ENCODE measurements at places on chromosomes 4 and X. TPM values are rescaled to one million over a fixed set of nuclear protein-coding genes. Genes with fewer than 3 reads are reported as not detected.

IL9R gene
- 0.08 TPM for total RNA-seq

RWDD4 gene
- total RNA-seq, result 19.9 TPM

CT55 gene
- not detected for total RNA-seq

FGF5 gene
- total RNA-seq, result 0.11 TPM

GSX2 gene
- not detected for total RNA-seq

CFAP99 gene
- total RNA-seq, result 0.13 TPM

CDKL5 gene
- total RNA-seq, result 4.5 TPM

TMEM271 gene
- total RNA-seq, result not detected

All from A549 treated with dexamethasone at 1 μM for 4 hours (cell line).